ENCODE measurements at places on chromosomes 16 and 17. TPM values are rescaled to one million over a fixed set of nuclear protein-coding genes. Genes with fewer than 3 reads are reported as not detected.

- DNase-seq: no peak
These were observed 5.0 kb downstream of the TP53I13 start for GRCh38 chr17:29573558-29573869.

DNA sequence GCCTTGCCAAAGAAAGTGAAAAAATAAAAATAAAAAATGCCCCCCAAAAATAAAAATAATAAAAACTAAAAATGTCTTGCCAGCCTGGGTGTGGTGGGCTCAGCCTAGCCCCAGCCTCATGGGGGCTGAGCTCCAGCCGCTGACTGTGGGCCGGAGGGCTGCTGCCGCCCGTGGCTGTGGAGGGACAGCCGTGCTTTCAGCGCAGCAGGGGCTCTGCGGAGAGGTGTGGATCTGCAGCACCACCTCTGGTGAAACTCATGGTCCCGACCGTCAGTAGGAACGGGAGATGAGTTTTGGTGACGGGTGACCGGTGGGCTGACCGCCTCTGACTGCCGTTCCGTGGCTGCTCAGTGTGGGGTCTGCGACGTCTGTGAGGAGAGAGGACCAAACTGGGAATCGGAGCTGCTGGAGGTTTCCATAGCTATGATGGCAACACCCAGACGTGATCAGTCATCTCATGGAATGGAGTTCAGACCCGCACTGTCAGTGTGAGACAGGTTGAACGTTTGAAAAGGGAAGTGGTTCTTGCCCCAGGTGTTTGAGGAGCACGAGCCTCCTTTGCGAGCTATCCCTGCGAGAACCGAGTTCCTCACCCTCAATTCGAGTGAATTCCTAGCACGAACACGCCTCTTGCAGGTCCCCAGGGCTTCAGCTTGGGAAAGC lies 12.0 kb upstream of the RPL13 start:
- DNase-seq: no peak

The ANKS4B gene
- not detected for total RNA-seq

- DNase-seq: no peak
These were observed 65.2 kb downstream of the ZZEF1 start for GRCh38 chr17:4077581-4077980.

DNA sequence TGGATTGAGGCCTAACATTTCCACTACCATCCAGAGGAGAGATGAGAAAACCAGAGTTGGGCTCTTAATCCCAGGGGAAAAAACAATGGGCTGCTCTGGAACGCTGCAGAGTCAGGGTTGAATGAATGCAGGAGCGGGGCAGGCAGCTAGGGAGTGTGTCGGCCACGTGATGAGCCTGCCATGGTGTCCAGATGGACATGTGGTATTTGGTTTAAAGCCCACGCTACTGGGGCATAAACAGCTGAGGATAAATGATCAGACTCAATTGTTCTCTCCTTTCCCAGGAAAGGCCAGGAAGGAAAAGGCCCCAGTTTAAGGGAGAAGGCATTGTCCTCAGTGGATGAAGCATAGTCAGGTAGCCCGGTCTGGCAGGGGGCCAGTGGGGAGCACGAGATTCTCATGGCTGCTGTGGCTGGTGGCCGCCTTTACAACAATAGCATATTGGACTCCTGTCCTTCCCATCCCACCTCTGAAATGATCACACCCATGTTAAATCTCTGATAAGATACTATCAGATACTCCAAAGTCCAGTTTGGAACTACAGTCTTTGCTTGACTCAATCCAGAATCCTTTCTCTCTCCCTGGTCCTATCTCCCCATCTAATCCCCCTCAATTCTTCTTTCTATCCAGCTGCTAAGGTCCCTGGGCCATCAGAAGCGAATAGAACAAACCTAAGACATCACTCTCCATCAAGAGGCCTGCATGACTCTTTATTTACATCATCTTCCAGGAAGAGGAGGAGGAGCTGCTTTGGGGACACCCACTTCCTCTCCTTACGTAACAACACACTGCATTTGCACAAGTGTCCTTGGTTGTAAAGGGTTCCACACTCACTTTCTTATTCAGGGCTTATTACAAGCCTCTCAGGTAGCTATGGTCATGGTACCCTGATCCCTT lies 20.4 kb downstream of the CA4 start:
- DNase-seq: no peak

- DNase-seq: peak; percentile 61
These were observed 20.9 kb upstream of the CLEC18A start for GRCh38 chr16:69930117-69930776.

GRCh38 chr17:49576088-49576916 lies 631 bp downstream of the NXPH3 start:
- DNase-seq: no peak

GRCh38 chr16:57118461-57119084 lies 26.2 kb downstream of the CPNE2 start:
- peak; percentile 22 for DNase-seq

DNA sequence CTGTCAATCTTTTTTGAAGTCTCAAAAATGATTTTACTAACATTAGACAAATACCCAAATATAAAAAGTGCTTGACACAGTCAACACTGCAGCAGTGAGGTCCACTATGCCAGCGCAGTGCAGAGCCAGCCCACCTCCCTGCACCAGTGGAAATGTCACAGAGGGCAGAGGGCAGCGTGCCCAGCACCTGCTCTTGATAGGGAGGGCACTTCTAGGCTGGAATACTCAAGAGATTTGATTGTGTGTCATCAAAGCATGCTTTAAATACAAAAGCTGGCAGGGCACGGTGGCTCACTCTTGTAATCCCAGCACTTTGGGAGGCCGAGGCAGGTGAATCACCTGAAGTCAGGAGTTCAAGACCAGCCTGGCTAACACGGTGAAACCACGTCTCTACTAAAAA lies 136.0 kb downstream of the ANKRD11 start:
- no peak for DNase-seq

DNA sequence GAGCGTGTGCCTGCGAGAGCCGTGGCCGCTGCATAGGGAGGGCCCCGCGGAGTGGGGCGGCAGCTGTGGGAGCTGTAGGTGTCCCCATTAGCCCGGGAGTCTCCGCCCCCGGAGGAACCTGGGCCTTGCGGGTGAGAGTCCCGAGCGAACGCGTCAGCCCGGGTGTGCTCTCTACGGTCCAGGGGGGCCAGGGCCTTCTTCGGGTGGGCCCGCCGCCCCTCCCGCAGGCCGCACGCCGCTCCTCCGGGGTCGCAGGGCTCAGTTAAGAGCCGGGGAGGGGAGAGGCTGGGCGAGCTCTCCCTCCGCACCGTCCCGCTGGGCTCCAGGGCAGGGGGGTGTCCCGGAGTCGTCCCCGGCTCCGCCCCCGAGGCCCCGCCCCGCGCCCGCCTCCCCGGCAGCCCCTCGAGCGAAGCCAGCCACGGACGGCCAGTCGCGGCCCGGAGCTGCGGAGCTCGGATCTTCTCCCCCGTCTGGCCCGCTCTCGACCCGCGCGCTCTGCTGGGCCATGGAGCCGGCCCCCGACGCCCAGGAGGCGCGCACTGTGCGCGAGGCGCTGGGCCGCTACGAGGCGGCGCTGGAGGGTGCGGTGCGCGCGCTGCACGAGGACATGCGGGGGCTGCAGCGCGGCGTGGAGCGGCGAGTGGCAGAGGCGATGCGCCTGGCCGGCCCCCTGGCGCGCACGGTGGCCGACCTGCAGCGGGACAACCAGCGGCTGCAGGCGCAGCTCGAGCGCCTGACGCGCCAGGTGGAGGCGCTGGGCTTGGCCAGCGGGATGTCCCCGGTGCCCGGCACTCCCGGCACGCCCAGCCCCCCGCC lies at the start of gene SMTNL2:
SMTNL2 (plus strand) TSS at position 429 of the 816 bp plus-strand sequence; CDS start at position 506, 77 bp downstream.
- no peak for DNase-seq

The GDPD1 gene
- total RNA-seq: 2.1 TPM

DNA sequence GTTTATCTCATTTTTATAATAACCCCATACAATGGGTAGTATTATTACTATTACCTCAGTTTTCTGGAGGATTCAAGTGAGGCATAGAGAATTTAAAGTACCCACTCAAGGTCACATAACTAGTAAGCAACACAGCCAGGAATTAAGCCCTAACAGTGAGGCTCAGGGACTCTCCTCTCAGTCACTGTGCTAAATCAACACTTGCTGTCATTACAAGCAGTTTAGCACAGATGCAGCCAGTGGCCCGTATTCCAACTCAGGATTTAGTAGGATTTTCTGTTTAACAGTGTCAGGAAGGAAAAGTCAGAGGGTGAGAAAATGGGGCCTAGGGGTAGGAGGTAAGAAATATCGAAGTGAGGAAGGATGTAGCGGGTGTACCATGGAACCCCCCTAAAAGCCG lies 536.9 kb downstream of the TMEM114 start:
- DNase-seq: no peak

The GINS2 gene
- 68.7 TPM for total RNA-seq

GRCh38 chr16:63066552-63066951 lies 1030.3 kb upstream of the CDH8 start:
- no peak for DNase-seq

GRCh38 chr16:68179196-68179795 lies 56.6 kb downstream of the ESRP2 start:
- no peak for DNase-seq

The SMG6 gene
- 53.3 TPM for total RNA-seq

DNA sequence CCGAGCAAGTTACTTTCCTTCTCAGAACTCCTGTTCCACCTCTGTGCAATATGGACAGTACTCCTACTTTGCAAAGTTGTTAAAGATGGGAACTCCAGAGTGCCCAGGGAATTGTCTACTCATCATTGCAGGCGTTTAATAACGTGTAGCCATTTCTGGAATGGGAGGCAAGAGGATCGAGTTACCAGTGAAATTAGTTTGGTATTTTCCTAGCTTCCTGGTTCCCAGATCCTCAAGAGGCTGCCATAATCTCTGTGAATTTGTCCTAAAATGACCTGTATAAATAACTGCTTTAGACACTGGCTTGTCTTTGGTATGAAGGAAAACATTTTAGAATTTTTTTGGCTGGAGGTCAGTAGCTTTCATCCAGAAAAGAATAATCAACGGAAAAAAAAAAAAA lies 27.7 kb downstream of the WWOX start:
- DNase-seq: no peak

The TNFRSF17 gene
- total RNA-seq: not detected

DNA sequence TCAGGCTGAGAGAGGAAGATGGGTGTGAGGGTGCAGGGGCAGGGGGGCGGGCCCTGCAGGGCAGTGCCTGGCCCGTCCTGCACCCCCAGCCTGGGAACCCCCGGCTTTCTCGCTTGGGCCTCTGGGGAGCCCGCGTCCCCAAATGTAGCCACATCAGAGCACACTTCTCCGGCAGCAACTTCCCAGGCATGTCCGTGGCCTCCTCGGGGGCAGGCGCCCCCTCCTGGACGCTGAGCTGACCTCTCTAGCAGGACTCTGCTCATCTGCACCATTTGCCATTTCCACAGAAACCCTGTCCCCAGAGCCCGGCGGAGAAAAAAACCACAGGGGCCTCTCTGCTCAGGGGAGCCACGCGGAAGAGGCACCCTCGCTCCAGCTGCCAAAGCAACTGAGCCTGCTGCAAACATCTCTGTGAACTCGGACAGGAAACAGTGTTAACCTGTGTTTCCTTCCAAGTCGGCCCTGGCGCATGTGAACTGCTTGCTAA lies 63.4 kb downstream of the KLHDC4 start:
- peak; percentile 27 for DNase-seq

DNA sequence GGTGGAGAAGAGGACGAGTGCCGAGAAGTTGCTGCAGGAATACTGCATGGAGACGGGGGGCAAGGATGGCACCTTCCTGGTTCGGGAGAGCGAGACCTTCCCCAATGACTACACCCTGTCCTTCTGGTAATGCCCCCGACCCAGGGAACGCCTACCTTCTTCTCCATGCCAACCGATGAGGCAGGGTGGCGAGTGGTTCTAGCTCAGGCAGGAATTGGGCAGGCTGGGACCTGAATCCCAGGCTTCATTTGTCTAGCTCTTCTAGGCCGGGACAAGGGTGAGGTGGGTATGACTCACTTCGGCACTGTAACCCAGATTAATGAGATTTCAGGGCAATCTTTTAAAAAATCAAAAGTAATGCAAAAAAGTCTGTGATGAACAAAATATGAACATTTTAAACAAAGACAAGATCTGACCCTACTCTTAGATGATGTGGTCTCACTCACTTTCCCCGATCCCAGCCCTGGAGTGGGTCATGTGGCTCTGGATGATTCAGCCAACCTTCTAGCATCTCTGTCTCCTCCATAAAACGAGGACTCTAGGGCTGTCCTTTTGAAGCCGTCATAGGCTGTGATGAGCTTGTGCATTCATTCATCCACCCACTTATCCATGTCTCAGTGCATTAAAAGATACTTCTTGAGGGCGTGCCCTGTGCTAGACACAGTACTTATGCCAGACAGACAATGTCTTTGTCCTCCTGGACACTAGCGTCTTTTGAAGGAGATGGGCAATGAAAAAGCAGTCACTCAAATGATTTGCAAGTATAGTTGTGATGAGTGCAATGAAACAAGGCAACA lies 102.6 kb downstream of the SDR42E1 start:
- no peak for DNase-seq

The GLP2R gene
- not detected for total RNA-seq

- peak; percentile 88 for DNase-seq
These were observed 4.4 kb downstream of the FMNL1 start for GRCh38 chr17:45225964-45226530.

- DNase-seq: no peak
These were observed 13.8 kb downstream of the PGS1 start for GRCh38 chr17:78392295-78392694.

The CHST4 gene
- total RNA-seq: not detected

The PPP1R1B gene
- not detected for total RNA-seq

The CD300LB gene
- total RNA-seq: 0.11 TPM

DNA sequence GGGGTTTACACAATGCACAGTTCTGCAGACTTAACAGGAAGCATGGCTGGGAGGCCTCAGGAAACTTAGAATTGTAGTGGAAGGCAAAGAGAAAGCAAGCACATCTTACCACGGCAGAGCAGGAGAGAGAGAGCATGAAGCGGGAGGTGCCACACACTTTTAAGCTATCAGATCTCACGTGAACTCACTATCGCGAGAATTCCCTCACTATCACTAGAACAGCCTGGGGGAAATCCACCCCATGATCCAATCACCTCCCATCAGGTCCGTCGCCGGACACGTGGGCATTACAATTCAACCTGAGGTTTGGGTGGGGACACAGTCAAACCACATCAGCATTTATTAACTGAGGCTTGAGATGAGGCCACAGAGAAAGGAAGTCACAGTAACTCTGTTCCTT lies 326.7 kb downstream of the C16orf95 start:
- no peak for DNase-seq

GRCh38 chr17:63185420-63185819 lies 219.4 kb downstream of the TANC2 start:
- no peak for DNase-seq

DNA sequence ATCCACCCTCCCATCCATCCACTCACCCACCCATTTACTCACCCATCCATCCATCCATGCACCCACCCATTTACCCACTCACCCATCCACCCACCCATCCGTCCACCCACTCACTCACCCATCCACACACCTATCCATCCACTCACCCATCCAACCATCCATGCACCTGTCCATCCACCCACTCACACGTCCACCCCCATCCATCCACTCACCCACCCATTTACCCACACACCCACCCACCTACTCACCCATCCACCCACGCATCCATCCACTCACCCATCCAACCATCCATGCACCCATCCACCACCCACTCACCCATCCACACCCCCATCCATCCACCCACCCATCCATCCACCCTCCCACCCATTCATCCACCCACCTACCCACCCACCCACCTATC lies 12.2 kb downstream of the SOX8 start:
- DNase-seq: no peak

GRCh38 chr16:29925105-29925756 lies 795 bp downstream of the KCTD13 start:
- no peak for DNase-seq

The CRHR1 gene
- total RNA-seq: not detected

The SPPL2C gene
- not detected for total RNA-seq

All from CD8-positive, alpha-beta memory T cell (primary cell).